ENCODE measurements at places on chromosomes 7 and 10. TPM values are rescaled to one million over a fixed set of nuclear protein-coding genes. Genes with fewer than 3 reads are reported as not detected.

Gene CDH23
- total RNA-seq: 1.6 TPM

- no peak for DNase-seq
These were observed 263.5 kb downstream of the SEMA3D start for GRCh38 chr7:84923348-84923747.

DNA sequence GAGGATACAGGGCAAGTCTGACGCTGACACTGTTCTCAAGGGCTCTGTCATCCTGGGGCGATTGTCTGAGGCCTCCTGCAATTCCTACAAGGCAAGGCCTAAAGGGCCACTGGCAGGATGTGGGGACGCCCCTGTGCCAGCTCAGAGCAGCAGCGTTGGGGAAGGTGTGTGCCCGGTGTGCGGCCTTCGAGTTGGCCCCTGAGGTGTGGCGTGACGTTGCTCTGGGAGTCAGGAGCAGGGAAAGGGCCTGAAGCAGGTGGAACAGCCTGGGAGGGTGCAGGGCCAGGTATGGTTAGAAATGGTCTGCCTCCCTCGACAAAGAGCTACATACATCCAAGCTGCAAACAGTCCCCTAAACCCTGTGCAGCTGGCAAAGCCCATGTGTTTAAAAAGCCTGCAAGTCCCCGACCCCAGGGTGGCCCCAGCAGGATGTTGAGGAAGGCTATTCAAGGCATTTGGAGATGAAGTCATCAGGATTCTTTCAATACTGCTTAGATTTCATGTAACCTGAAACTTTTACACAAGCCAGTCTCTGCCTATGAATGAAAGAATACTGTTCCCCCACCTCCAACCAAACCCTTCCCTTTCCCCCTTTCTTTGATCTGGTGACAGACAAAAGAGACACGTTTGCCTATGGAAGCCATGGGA is 142.5 kb upstream of the TNS3 start:
- DNase-seq: no peak

DNA sequence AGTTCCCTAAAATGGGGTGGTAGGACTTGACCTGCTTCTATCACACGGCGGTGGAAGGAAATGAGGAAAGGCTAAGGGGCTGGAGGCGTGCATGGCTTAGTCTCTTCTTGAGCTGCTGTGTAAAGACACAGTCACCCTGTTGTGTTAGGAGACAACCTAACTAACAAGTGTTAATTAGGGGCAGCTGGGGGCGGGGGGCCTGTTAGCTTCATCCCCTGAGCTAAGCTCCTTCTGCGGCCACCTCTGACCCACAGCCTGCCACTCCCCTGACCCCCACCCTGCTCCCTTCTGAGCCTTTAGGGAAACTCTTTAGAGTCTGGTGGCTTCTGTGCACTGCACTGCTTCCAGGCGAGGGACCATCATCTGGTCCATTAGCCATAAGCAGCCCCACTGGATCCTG is 28.0 kb downstream of the COL17A1 start:
- no peak for DNase-seq
